Glomerular endothelial cell (primary cell): ENCODE measurements at places on chromosomes 3 and 15. TPM values are rescaled to one million over a fixed set of nuclear protein-coding genes. Genes with fewer than 3 reads are reported as not detected.

GRCh38 chr3:31639828-31640227 lies 107.1 kb downstream of the STT3B start:
- DNase-seq = no peak

DNA sequence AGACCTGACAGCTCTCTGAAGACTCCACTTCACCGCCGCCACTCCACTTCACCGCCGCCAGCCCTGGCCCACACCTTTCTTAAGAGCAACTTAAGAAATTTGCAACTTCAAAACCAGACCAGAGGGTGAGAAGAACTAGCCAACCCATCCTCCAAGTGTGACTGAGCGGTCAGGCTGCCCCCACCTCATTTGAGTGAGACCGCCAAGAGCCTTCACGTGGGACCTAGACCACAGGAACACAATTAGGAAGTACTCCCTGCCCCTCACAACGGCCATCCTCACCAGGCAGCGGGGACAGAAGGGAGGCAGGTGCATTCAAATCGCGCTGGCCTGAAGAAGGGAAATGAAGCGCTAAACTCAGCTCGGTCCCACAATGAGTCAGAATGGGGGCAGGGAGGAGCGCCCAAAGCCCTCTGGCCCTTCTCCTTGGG lies 156.8 kb upstream of the BCL6 start:
- DNase-seq = no peak

GRCh38 chr3:119659606-119660291 lies 640 bp downstream of the POPDC2 start:
- no peak for DNase-seq

DNA sequence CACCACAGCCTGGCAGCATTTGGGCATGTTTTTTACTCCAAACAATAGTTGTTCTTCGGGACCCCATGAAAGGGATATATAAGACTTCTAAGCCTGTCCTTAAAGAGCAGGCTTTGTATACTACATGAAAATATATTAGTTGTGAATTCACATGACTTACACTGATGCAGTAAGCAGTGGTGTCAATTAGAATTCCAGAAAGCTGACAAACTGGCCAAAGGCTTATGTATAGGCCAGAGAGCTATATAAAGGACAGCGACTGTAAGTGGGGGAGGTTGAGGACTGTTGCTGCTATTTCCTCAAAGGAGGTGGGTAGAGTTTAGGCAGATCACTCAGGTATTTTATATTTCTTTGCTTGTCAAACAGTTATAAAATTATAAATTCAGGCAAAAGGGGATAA lies 24.8 kb downstream of the KPNA4 start:
- no peak for DNase-seq

DNA sequence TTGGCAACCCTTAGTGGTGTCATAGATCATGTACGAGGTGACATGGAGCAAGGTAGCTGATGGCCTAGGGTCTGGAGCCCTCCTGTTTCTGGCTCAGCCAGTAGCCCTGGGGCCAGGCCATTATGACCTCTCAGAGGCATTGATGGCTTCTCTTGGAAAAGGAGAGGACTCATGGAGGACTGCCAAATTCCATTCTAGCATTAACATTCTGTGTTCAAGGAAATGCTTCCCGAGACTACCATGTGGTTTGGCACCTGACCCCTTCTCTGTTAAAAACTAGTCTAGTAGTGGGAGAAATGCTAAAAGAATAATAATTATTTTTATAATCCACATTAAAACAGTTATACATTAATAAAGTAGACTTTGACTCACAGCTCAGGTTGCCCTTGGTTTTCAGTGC lies 40.2 kb upstream of the ADAMTSL3 start:
- DNase-seq = no peak

GRCh38 chr3:133895208-133896001 lies at the start of gene RAB6B:
Gene RAB6B (minus strand): TSS chr3:133895882. CDS start chr3:133895466, 416 bp downstream.
- DNase-seq = no peak

DNA sequence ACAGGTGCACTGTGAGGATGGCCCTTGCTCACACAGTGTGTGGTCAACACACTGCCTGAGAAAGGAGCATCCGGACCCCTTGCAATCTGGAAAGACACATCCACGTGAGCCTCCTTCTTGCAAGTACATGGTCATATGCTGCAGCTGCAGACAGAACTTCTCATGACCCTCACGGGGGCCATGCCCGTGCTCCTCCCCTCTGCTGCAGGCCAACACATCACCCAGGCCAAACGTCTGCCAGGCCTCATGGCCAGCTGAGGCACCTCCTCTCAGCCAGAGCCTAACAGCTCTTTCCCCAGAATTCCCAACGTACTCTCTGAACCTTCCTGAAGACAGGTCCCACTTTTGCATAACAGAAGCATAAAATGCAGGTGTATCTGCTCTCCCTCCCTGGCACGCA lies 25.3 kb downstream of the SLC41A3 start:
- DNase-seq = no peak

DNA sequence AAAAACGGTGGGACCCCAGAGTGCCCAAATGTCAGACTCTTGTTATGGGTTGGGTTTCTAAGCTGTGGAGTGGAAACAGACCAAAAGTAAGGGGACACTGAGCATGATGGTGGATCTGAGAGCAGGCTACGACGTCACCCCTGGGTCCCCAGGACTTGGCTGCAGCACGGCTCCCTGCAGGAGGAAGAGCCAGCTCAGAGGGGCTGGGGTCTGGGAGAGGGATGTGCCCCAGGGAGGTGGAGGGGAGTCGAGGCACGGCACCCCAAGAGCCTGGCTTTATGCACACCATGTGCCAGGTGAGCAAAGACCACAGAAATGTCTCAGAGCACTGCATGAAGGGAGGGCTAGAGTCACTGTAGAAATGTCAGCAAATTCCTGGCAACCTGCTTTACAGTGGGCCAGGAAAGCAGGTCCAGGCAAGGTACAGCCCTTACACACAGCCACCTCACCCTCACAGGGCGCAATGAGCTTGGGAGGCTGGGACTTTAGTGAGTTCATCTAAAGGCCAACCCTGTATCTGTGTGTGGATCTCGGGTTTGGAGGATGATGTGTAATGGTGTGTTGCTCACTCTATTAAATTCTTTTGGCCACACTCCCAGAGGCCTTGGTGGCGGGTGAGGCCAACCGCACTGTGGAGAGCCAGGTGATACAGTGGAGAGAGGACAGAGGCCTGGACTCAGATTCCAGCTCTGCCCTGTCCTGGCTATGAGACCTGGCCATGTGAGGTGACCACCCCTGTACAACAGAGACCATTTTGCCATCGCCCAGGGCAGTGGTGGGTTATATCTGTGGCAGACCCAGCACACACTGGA lies 14.1 kb downstream of the CTSH start:
- DNase-seq = no peak

TATDN2 gene
- total RNA-seq = 14.6 and 19.5 TPM in 2 replicates

TRANK1 gene
- total RNA-seq = 9.9 and 16.8 TPM in 2 replicates
